ENCODE measurements at places on chromosomes 16 and 17.
A peak's percentile ranks its signal among the peaks of the same experiment; 100 is the strongest.

DNA sequence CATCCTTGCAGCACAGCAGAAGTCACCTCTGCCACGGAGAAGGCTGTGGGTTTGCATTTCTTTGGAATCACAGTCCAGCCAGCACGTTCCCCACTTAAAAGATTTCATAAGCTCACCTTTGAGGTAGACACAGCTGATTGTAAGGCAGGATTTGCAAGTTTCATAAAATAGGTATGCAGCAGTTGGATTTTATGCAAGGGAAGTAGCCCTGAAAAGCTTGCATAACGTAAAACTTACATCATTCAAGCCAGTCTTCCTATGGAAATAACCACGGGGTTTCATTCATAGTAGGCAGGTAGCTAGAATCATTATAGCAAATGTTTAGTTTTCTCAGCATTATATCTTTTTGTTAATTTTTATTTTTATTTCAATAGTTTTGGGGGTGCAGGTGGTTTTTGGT, 49.8 kb upstream of the ARHGAP44 start:
- no peak for DNase-seq

DNA sequence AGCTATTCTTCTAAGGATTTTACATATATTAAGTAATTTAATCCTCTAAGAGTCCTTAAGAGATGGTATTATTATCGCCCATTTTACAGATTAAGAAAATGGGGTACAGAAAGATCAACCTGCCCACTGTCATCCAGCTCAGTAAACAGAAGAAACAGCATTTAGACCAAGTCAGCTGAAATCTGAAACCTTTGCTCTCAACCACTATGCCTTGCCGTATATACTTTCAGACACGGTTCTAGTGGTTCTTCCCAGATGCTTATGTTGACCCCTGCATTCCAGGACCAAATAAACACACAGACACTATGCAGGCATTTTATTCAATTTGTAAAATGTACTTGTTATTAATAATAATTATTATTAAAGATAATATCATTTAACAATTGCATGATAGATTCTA, 854.8 kb downstream of the KCNJ2 start:
- peak; percentile 9 for DNase-seq

- no peak for DNase-seq
These were observed 12.8 kb upstream of the SLC38A8 start for GRCh38 chr16:84055366-84055765.

- DNase-seq: peak; percentile 96
These were observed at the start of gene MIEF2 for GRCh38 chr17:18260332-18261145. Gene MIEF2 (plus strand): TSS chr17:18260662. CDS start chr17:18262721, 2,059 bp downstream.

DNA sequence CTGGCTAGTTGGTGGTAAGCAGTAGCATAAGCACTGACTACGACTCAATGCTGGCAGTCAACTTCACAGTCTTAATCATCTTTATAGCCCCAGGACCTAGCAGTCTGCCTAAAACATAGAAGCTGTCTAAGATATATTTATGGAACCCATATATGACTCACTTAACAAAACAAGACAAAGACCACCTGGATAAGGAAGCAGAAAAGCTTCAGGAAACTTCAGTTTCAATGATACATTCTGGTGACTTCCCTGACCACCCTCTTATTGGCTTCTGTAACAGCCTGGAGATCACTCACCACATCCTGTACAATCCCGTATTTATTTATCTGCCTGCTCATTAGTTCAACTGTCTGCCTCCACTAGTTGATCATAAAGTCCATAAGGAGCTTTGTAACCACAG, 95.5 kb downstream of the PMP22 start:
- DNase-seq: peak; percentile 39

DNA sequence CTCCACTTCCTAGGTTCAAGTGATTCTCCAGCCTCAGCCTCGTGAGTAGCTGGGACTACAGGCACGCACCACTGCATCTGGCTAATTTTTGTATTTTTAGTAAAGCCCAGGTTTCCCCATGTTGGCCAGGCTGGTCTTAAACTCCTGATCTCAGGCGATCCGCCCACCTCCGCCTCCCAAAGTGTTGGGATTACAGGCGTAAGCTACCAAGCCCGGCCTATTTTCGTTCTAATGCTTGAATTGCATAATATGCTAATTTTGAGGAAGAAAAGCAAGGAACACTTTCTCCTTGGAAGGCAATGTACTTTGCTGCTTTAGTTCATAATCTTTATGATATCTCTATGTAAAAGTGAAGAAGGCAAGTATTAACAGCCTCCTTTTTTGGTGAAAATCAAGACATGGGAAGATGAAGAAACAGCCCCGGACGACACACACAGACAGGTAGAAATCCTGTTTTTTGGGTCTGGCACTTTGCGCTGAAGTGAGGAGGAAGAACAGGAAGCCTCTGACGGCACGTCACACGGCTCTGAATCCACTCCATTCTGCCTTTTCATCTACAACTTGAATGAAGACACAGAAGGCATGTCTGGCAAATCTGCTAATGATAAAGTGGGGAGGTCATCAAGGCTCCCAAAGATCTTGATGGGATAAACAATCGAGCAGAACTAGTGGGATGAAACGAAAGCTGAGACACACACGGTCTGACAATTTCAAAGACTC, 24.9 kb downstream of the VPS53 start:
- DNase-seq: no peak

DNA sequence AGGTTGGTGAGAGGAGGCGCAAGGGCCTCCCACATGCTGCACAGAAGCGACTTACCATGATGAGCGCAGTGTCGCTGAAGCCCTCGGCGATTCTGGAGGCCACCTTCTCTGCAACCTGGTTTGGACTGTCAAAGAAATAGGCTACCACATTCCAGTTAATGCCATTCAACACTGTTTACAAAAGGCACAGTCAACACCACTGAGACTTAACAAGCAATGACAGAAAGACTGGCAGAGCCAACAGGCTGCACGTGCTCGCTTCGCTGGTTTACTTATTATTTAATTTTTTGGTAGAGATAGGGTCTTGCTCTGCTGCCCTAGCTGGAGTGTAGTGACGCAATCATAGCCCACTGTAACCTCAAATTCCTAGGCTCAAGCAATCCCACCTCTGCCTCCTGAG, 18.2 kb downstream of the EMC8 start:
- DNase-seq: no peak

DNA sequence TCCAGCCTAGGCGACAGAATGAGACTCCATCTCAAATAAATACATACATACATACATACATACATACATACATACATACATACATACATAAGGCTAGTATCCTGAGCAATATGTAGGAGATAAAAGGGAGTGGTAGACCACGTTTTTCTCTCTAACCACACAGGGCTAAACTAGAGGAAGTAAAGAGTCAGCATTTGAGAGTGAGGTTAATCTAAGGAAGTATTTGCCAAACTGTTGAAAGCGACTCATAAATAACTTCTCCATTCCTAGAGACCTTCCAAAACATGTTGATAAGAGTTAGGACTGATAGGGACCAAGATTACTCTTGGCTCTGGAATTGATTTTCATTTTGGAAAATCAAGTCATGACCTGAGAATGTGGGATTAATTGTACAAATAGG, 68.9 kb downstream of the NEUROD2 start:
- peak; percentile 28 for DNase-seq

DNA sequence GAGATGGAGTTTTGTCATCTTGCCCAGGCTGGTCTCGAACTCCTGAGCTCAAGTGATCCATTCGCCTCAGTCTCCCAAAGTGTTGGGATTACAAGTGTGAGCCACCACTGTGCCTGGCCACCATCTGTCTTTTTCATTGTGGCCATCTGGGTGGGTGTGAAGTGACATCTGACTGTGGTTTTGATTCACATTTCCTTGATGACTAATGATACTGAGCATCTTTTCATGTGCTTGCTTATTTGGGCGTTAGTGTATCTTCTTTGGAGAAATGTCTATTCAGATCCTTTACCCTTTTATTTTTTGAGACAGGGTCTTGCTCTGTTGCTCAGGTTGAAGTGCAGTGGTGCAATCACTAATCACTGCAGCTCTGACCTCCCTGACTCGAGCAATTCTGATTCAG, 53.9 kb upstream of the ERN1 start:
- DNase-seq: peak; percentile 58

DNA sequence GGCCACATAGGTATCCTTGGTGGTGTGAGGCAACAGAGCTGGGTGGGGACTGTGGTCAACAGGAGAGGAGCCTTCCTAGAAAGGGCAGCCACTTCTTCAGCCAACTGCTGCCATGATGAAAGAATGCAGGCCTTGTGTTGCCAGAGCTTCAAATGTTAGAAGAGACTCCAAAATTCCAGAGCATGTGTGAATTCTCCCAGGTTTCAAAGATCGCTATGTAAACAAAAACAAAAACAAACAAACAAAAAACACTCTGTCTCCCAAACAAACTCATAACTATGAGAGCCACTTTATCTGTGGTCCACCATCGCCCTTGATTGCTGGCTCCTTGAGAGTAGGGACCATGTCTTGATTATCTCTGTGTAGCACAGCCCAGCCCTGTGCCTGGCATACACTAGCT, 55.5 kb upstream of the ZNF423 start:
- DNase-seq: no peak

- DNase-seq: no peak
These were observed 10.0 kb downstream of the CNGB1 start for GRCh38 chr16:57960826-57961472.

GRCh38 chr16:31476303-31477219, 4.6 kb downstream of the TGFB1I1 start:
- no peak for DNase-seq

- DNase-seq: peak; percentile 75
These were observed 12.0 kb downstream of the CBFB start for GRCh38 chr16:67040906-67041305.

DNA sequence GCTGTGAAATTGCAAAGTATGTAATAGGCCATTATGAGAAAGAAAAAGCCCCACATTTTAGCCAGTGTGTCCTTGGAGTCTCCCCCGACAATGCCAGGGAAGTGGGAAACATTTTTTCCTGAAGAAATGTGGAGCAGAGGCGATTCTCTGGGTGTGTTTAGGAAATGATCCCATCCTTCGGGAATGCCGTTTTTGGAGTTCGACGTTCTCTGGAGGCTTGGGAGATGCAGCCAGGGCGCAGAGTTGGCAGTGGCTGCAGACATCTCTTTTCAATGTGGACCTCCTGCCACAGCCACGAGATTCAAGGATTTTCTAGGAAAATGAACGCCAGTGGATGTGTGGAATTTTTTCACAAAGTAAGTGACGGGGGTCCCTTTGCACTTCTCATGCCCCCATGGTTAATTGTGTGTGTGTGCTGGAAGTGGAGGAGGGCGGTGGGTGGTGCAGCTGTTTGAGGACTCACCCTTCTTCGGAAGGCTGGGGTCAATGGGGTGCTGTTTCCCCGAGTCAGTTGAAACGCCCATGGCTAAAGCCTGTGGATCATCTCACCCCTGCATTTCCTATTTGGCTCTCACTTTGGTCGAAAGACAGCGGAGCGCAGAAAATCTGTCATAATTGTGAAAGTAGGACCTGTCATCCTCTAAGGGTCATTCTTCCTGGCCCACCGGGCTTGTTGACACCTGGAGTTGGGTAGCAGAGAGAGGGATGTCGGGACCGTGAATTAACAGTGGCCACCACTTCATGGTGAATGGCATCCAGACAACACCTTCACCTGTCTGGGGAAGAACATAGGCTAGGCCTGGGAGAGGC, 73.2 kb downstream of the CMIP start:
- no peak for DNase-seq

GRCh38 chr16:2692948-2693651, 10.8 kb downstream of the KCTD5 start:
- peak; percentile 35 for DNase-seq

DNA sequence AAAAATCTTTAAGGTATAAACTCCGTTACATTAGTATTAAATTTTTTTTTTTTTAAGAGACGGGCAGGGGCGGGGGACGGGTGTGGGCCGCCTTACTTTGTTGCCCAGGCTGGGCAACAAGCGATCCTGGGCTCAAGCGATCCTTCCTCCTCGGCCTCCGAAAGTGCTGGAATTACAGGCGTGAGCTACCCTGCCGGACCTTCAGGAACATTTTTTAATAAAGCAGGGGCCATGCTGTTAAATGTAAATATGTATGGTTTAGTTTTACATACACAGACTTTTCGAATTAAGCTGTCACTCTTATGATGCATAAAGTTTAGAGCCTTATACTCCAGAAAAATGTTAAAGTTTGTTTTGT, 2.4 kb downstream of the PPM1D start:
- DNase-seq: peak; percentile 18

GRCh38 chr17:81954131-81955057, 6.6 kb downstream of the NOTUM start:
- DNase-seq: no peak

DNA sequence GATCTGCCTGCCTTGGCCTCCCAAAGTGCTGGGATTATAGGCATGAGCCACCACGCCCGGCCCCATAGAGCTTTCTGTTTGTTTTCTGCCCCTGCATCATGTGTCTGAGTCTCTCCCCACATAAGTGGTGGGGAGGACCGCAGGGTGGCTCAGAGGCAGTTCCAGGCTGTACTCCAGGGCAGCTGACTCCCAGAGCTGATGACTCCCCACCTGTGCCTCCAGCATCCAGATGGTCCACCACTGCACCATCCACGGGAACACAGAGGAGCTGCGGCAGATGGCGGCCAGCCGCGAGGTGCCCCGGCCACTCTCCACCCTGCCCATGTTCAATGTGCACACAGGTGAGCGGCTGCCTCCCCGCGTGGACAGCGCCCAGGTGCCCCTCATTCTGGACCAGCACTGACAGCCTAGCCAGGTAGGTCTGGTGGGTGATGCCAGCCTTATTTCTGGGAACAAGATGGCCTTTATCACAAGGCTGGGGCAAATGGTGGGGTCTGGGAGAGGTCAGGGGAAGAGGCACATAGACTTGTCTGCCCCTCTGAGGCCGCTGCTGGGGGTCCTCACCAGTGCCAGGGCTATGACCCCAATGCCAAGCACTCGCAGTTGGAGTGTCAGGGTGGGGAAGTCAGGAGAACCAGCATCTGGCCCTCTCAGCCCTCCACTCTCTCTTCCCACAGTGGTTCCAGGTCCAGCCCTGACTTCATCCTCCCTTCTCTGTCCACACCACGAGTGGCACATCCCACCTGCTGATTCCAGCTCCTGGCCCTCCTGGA, 9.4 kb downstream of the SGCA start:
- DNase-seq: no peak

GRCh38 chr16:17887963-17888362, 417.2 kb upstream of the XYLT1 start:
- DNase-seq: no peak

GRCh38 chr17:28719021-28719433, 758 bp upstream of the RPL23A start:
- no peak for DNase-seq

DNA sequence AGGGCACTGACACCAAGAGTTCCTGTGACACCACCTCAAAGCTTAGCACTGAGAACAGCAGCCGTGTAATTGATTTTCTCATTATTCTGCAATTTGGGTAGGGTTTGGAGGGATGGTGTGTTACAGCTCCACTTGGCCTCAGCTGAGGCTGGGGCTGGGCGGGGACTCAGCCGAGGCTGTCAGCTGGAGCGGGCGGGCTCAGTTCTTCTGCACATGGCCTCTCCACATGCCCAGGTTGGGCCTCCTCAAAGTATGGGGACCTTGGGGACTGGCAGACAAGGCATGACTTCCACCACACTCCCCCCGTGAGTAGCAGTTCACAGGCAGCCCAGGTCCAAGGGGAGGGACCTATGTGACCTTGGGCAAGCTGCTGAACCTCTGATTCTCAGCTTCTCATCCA, 171.5 kb downstream of the IRF8 start:
- DNase-seq: no peak

- DNase-seq: no peak
These were observed 128.2 kb downstream of the HS3ST3B1 start for GRCh38 chr17:14429084-14429483.

Measured in iris pigment epithelial cell (primary cell).